Large intestine (tissue), 12 donors: ENCODE measurements at places on chromosomes 16 and 17. TPM values are rescaled to one million over a fixed set of nuclear protein-coding genes. Genes with fewer than 3 reads are reported as not detected.

The SLC5A10 gene
- polyA plus RNA-seq: 0.30 TPM

The KRT17 gene
- polyA plus RNA-seq: 1.1 TPM

The IRF8 gene
- 35.4 TPM for polyA plus RNA-seq

The AMDHD2 gene
- 88.0 TPM for polyA plus RNA-seq

The COL1A1 gene
- polyA plus RNA-seq: 488 TPM

The RFFL gene
- 31.1 TPM for polyA plus RNA-seq

The MYH1 gene
- 0.01 TPM for polyA plus RNA-seq

The ENO3 gene
- polyA plus RNA-seq: 31.4 TPM

The ADAMTS18 gene
- polyA plus RNA-seq: 1.9 TPM

The KCNG4 gene
- polyA plus RNA-seq: not detected
